ENCODE measurements at places on chromosomes 7 and 10.

DNA sequence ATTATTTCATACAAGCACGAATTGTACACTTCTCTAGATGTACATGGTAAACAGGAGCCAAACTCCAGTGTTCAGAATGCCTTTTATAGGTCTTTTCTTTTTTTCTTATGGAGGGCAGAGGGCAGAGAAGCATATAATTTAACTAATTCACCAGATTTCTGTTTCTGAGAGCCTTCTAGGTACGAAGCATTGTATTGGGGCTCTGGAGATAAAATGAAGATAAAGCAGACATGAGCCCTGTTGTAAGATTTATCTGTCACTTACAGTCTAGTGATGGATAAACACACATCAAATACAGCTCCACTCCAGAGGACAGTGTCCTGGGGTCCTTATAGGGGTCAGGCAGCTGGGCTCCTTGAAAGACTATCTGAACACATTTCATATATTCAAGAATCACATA, 265.5 kb downstream of the SKAP2 start:
- DNase-seq = no peak

DNA sequence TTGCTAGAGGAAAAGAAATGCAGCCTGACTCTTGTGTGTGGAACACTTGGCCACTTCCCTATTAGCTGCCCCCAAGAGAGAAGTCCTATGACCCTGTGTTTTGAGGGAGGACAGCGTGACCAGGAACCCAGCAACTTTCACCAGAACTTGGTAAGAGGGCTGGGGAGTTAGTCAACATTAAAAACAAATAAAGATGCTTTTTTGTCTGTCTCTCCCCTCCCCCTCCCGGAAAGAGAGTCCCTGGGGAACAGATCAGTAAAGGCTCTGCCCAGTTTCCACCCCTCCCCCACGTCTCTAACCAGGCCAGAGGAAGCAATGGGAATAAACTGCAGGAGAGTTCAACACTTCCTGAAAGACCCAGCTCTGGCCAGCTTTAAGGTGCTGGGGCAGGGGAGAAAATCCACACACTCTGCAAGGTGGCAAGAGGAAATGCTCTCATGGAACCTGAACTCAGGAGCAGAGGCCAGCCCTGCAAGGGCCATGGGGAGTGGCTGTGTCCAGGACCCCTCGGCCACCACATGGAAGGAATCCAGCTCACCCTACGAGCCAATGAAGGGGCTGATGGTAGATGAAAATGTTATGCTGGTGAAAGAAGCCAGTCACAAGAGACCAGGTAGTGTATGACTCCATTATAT, 21.5 kb downstream of the SH3PXD2A start:
- peak; percentile 78 for DNase-seq

DNA sequence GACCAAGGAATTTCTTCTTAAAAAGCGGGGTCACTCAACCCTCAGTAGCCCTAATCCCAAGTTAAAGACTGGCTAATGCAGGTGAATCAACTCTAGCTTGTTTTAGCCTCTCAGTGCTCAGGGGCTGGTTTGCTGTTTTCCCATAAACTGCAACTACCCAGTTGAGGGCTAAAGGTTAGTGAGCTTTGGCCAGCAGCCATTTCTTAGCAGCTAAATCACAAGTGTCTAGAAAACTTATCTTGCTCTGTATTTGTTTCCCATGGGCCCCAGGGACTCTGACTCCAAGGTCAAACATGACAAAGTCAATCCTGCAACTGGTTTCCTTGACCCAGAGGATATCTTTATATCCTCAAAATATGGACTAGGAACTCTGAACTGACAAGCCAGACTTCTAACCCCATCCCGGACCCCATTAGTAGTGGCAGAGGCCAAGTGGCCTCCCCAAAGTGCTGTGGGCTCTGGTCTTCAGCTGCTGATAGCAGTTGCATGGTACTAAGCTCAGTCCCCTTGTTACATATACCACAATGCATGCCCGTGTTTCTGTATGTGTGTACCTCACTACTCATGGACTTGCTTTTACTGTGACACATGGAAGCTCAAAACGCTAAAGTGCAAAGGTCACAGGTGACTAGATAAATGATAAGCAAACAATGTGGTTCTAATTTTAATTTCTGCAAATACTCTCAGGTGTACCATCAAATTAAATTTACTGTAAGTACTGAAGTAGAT, 793.0 kb upstream of the IGFBP3 start:
- DNase-seq = no peak

DNA sequence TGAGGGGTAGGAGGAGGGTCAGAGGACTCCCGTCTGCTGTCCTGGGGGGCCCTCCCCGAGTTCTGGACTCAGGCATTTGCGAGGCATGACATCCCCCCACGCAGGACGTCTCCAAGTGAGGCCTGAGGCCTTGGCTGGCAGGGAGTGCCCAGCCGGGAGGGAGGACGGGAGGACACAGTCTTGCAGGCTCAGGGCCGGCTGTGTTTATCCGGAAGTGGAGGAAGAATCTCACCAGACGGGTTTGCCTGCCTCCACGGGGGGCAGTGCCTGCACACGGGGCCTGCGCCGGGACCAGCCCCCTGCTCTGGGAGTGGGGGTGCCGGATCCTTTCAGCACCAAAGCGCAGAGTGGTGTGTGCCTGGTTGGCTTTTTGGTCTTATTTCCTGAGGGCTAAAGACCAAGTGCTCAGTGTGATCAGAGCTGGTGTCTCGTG, 10.9 kb downstream of the PWWP2B start:
- no peak for DNase-seq

- peak; percentile 93 for DNase-seq
Measured at GRCh38 chr7:157309988-157310668, 26.7 kb upstream of the DNAJB6 start.

- DNase-seq = no peak
Measured at GRCh38 chr10:34507217-34507616, 307.9 kb downstream of the PARD3 start.

- no peak for DNase-seq
Measured at GRCh38 chr10:49710966-49711365, 31.5 kb downstream of the C10orf53 start.

DNA sequence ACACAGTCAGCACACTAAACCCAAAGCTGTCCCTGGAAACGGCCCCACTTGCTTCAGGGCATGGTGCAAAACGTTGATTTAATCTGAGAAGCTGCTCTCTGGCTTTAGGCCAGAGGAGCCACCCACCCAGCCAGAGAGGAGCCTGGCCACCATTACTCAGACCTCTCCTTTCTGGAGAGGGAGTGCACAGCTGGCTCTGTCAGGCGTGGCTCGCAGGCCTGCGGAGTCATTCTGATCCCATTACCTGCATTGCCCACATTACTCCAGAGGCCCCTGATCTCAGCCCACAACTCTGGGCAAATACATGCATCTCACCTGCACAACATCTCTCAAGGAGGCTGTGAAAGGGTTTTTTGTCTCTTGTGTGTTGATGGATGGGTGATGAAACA, 370.0 kb upstream of the IGFBP3 start:
- peak; percentile 85 for DNase-seq

- no peak for DNase-seq
Measured at GRCh38 chr10:43131256-43131655, 7.0 kb upstream of the CSGALNACT2 start.

- DNase-seq = no peak
Measured at GRCh38 chr7:12722136-12722535, 34.7 kb downstream of the ARL4A start.

DNA sequence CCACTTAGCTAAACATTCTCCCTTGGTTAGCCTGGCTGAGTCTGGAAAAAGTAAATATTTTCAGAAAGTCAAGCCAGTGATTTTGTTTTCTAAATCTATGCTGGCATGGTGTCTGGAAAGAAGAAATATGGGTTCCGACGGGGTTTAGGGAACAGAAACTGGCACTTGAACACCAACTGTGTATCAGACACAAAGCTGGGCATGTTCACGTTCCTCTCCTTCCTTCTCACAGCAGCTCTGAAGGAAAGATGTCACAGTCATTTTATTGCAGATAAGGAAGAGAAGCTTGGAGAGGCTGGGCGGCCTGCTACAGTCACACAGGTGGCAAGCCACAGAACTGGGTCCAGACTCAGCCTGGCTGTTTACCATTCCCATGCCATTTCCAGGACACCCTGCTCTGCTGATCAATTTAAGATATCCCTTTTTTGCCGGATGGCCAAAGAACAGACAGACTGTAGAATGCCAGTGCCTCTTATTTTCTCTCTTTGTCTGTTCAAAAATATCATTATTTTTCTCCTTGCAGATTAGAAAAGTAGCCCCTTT, 118.8 kb downstream of the HERPUD2 start:
- DNase-seq = no peak

GRCh38 chr10:37844644-37845043, 12.8 kb downstream of the ZNF248 start:
- no peak for DNase-seq

- DNase-seq = no peak
Measured at GRCh38 chr7:69166979-69167516, 431.2 kb upstream of the AUTS2 start.

- DNase-seq = no peak
Measured at GRCh38 chr10:78338717-78339116, 305.1 kb downstream of the RPS24 start.

DNA sequence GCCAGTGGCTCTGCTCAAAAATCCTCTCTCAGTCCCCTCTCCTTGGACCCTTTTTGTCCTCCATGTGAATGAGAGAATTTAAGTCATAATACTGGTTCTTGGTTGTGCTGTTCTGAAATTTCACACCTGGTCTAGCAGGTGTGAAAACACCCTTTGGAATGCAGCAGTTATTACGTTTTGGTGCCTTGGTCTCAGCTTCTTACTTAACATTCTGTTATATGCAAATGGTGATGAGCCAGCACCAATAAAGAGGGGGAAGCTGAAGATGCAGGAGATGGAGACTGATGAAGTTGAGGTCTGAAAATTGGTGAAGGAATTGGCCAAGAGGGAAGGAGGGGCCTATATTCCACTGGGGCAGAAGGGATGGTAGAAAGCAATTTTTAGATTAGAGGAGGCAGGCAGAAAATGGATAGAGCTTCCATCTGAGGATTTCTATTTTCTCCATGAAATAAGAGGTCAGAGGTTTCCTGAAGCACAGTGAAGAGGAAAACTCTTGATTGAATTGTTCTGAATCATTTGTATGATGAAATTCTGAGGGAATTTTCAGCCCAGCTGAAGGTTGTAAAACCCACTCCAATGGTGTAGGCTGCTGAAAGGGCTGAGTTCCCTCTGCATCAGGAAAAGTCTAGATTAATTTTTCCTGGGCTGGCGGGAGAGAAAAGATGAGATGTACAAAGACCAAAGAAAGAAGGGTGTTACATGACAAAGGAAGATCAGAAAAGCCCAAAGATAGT, 94.0 kb upstream of the FAM180A start:
- peak; percentile 11 for DNase-seq

- DNase-seq = no peak
Measured at GRCh38 chr10:67297637-67298181, 371.9 kb downstream of the LRRTM3 start.

All from fibroblast of mammary gland (primary cell).